ENCODE measurements at places on chromosomes 1 and 21.

GRCh38 chr1:20633190-20634064 lies at the start of gene PINK1:
Gene PINK1 (plus strand): TSS chr1:20633458. CDS start chr1:20633549, 91 bp downstream.
- peak; percentile 93 for DNase-seq

DNA sequence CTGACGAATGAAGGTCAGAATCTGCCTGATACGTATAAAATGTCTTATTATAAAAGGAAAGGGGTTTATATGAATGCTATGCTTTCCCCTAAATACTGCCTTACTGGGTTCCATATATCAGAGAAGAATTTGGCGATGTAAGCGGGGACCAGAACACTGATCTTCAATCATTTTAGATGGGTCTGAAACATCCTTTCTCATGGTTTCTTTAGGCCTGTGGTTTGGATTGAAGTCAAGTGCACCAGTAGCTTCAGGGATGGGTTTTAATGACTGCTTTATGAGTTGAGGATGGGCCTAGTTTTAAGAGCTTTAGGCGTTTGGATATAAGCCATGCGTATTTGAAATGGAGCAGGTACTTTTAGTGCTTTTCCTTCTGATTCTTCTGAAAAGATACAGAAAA lies 6.9 kb downstream of the FMN2 start:
- DNase-seq = no peak

DNA sequence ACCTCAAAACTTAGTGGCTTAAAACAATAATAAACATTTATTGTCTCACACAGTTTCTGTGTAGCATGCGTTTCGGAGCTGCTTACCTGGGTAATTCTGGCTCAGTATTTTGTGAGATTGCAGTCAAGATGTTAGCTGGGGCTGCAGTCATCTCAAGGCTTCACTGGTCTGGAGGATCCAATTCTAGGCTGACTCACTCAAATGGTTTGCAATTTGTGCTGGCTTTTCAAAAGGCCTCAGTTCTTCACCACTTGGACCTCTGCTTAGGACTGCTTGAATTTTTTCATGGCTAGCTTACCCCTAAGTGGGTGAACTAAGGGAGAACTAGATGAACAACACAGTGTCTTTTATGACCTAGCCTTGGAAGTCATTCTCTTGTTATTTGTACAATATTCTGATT lies 21.0 kb downstream of the XPR1 start:
- DNase-seq = no peak

GRCh38 chr21:35861661-35862060 lies 198.7 kb downstream of the SETD4 start:
- no peak for DNase-seq

- no peak for DNase-seq
Measured at GRCh38 chr1:19151537-19151936, 58.5 kb downstream of the UBR4 start.

- DNase-seq = no peak
Measured at GRCh38 chr1:86822459-86822858, 91.5 kb downstream of the SELENOF start.

GRCh38 chr1:34379911-34380310 lies 203.2 kb downstream of the C1orf94 start:
- DNase-seq = no peak

- no peak for DNase-seq
Measured at GRCh38 chr1:24981631-24982005, 51.5 kb upstream of the RUNX3 start.

- no peak for DNase-seq
Measured at GRCh38 chr1:30379684-30380624, 343.4 kb downstream of the MATN1 start.

DNA sequence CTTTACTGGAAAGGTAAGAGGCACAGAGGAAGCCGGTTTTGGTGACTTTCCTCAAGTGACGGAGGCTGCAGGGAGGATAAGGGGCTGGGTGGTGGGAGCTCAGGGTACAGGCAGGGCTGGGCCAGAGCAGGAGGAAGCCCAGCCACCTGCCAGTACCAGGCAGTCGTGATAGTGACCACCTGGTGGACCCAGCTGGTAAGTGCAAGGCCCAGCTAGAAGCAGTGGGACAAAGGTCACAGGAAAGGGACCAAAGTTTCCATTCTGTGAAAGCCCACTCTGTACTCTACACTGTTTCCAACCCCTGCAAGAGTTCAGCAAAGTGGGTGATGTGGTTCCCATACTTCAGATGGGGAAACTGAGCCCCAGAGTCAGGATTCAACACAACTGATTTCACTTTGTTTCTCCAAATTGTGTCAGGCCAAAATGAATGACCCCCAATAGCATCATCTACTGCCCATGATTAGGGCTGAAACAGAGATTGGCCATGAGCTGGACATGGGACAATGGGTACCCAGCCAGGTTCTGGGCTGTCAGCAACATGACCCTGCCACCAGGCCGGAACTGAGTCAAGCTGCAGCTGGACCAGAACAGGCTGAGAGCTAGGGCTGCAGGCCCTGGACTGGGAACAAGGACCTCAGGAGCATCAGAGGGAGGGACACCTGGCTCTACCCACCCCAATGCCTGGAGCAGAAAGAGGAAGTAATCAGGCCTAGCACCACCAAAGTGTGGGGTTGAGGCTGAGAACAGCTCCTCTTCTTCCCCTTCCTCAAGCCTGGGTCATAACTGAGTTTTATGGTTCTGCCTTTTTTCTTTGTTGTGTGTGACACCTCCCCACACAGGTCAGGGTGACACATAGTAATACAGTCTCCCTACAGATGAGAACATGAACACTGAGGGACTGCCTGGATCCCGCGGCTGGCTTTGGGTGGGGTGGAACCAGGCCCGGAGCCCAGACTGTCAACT lies 50.2 kb downstream of the KCNN3 start:
- no peak for DNase-seq

- no peak for DNase-seq
Measured at GRCh38 chr1:102853136-102853535, 255.2 kb downstream of the COL11A1 start.

GRCh38 chr1:81186261-81186660 lies 614.5 kb upstream of the ADGRL2 start:
- DNase-seq = no peak

GRCh38 chr1:160486453-160486852 lies 36.6 kb downstream of the SLAMF6 start:
- DNase-seq = no peak

DNA sequence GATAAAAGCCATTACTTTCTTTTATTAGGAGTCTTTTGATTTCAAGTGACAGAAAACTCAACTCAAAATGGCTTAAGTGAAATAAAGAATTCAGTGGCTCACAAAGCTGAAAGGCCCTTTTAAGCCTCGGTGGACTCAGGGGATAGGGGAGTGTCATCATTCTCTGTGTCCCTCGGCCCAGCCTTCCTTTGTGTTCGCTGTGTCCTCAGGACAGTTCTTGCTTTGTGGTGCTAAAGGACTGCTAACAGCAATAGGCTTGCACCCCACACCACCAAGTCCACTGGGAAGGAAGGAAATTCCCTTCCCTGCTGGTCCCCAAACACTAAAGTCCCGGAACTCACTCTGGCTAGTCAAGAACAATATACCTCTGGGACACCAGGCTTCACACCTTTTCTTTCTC lies 129.2 kb downstream of the NTPCR start:
- DNase-seq = no peak

DNA sequence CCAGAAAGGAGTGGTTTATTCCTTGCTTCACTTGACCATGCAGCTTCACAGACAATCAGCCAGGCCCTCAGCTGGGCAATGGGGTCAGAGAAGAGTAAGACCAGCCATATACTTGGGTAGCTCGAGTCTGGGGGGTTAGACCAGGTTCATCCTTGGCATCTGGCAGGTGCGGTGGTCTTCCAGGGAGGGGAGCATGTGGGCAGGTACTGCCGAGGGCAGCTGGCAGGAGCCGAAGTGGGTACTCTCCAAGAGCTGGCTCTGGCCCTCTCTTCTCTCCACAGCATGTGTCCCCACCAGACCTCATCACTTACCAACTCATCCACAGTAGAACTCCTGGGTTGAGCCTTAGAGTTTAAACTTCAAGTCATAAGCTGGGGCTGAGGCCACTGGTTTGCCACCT lies 156.8 kb downstream of the FOXD2 start:
- no peak for DNase-seq

GRCh38 chr1:20950679-20951078 lies 163.6 kb upstream of the HP1BP3 start:
- DNase-seq = no peak

DNA sequence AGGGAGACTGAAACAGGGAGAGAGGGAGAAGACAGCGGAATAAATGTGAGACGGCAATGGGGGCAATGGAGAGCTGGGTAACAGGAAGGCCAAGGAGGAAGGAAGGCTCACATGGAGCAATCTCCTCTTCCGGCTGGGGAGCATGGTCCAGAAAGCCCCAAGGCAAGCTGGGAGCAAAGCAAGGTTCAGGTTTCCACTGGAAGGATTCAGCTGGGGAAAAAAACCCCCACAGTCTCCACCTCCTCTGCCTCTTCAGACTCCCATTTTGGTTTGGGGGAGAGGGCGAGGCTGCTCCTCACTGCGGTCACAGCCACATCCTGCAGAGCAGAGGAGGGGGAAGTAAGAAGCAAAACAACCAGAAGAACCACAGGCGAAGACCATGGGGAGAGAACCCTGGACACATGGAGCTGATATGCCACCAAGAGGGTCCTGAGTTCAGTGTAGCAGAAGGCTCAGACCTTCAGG lies 650 bp downstream of the TNFAIP8L2 start:
- no peak for DNase-seq
